Fibroblast of gingiva (primary cell): ENCODE measurements at places on chromosomes 6 and 20.

- DNase-seq: no peak
Observed at GRCh38 chr20:44396369-44397130, 41.1 kb downstream of the HNF4A start.

DNA sequence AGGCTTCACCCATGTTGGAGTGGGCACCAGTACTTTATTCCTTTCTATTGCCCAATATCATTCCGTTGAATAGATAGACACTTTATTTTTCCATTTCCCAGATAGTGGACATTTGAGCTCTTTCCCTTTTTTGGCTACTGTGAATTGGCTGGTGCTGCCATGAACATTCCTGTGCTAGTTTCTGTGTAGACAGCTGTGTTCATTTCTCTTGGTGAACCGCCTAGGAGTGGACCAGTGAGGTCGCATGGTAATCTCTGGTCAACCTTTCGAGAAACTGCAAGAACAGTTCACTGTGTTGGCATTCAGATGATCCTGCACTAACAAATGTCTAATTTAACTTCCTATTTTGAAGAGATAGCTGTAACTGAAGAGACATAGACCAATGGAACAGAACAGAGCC is 58.6 kb downstream of the RAMACL start:
- DNase-seq: no peak

- DNase-seq: no peak
Observed at GRCh38 chr6:34493344-34493743, 27.5 kb downstream of the PACSIN1 start.

DNA sequence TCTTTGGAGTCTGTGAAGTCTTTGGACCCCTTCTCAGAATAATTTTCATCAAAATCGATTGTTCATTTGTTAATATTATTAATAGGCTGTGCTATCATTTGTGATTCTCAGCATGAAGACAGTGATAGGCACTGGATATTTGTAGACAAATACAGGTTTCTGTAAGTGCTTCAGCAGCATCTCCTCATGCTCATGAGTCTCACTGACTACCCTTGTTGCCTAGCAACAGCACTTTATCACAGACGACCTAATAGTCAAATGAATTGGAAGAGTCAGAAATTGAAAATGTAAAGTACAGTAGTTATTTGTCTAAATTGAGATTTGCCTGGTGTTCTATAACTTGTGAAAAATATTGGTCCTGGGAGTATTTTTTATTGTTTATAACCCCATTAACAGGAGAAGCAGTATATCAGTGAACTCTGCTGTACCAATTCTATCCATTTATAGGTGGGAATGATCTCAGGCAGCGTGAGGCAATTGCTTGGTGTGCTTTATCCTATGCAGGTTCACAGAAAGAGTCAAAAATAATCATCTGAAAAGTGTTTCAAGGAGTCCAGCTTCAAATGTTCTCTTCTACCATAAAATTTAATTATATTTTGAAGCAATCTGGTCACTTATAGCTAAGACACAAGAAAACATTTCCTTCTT is 684.6 kb downstream of the RFPL4B start:
- DNase-seq: no peak

DNA sequence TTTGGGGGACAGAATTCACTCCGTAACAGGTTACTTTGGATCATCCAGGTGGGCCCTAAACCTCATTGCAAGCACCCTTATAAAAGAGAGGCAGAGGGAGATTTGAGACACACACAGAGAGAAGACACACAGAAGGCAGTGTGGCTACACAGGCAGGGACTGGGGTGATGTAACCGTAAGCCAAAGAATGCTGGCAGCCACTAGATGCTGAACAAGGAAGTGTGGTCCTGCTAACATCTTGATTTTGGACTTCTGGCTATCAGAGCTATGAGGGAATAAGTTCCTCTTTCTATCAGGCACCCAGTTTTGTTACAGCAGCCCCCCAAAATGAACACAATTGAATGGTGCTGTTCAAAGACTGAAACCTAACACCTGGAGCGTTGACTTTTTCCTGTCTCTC is 191.3 kb upstream of the MYLIP start:
- DNase-seq: no peak

DNA sequence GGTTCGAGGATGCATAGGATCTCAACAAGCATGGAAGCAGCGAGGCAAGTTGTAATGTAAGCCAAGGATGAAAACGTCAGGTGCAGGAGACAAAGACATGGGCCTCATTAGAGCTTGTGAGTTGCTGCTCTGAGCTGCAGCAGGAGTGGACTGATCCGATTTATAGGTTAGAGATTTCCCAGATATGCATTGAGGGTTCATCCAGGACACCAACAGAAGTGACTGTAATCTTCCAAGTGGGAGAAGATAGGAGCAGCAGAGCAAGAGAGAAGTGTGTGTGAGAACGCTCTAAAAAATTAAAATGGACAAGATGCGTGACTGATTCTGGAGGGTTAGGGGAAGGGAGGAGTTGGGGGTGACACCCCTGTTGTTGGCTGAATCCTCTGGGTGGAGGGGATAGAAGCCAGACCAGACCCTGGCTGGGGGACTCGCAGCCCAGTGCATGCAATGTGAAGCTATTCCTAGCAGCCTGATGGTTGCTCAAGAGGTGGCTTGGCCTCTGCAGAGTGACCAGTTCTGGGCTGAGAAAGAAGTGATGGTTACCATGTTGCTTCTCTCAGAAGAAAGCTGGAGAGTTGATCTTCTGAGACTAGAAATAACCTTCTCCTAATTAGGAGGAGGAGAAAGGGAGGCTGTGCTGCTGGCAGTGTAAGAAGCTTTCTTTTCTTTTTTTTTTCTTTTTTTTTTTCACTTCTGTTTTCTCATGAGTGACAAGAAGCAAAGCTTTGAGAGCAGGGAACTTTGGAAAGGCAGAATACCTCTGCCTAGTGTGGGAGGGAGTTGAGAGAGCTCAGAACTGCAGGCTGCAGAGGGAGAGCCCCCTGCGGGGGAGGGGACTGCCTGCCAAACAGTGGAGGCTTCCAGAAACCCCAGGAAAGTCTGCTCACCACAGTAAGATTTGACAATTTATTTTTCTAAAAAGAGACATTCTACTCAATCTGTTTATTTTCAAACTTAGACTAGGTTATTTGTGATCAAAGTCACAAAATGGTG is 116.9 kb downstream of the SLX4IP start:
- DNase-seq: no peak

- DNase-seq: peak; percentile 70
Observed at GRCh38 chr6:170516783-170517616, 36.1 kb downstream of the PSMB1 start.

DNA sequence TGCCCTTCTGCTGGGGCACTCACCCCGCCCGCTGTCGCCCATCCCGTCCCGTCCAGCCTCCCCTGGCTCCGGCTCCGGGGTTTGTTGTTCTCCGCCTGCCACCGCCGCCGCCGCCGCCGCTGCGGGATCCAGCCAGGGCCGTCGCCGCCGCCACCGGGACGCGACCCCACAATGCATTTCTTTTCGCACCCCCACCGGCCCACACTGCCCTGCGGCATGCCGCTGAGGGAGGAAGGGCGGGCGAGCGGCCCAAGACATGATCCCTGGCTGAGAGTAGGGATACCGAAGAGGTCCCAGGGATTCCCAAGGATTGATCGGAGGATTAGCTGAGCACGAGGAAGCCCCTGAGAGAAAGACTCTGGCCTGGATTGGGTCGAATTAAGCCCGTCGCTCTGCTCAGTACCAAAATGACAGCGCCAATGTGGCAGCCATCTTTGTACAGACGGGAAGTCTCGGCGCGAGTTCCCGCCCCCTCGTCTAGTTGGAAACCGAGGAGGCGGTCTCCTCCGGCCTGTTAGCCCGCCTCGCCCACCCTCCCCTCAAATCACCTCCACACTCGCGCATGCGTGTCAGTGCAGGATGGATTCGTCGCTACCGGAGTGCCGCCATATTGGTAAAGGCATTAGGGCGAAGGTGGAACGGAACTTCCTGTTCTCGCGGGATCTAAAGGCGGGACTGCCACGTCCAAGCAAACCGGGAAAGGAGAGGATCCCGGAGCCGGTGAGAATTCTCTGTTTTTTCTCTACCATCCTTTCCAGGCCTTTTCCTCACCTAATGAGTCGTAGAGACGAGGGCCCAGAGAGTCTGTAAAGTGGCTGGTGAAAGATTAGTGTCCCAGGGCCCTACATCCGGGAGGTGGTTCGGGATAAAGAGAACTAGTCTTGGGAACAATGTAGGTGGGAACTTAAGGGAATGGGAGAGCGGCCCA is at the start of the genes RXRB and SLC39A7:
RXRB (minus strand) TSS at position 447 of the 928 bp plus-strand sequence; CDS start at position 258, 189 bp downstream.
SLC39A7 (plus strand) TSS at position 649 of the 928 bp plus-strand sequence. CDS start 379 bp downstream, outside the sequence.
- peak; percentile 99 for DNase-seq

- DNase-seq: no peak
Observed at GRCh38 chr6:129730477-129731165, 20.6 kb upstream of the ARHGAP18 start.

- no peak for DNase-seq
Observed at GRCh38 chr20:57900226-57900905, 190.6 kb upstream of the PMEPA1 start.

DNA sequence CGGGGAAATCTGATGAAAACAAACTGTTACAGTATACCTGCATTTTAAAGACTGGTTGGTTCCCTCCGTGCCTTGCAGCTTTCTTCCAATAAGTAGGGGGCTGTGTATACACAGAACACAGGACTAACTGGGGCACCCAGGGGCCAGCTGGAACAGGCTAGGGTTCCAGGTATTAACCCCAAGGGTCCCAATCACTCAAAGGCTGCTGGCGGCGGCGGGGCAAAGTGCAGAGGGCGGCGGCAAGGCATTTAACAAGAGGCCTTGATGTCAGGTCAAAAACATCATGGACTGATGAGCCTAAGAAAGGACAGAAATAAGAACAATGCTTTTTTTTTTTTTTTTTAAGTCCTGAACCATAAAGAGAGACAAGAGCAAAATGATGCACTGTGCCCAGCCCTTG is 2.5 kb downstream of the PMEPA1 start:
- DNase-seq: no peak

GRCh38 chr20:11529047-11529446 is 388.6 kb upstream of the BTBD3 start:
- DNase-seq: no peak

DNA sequence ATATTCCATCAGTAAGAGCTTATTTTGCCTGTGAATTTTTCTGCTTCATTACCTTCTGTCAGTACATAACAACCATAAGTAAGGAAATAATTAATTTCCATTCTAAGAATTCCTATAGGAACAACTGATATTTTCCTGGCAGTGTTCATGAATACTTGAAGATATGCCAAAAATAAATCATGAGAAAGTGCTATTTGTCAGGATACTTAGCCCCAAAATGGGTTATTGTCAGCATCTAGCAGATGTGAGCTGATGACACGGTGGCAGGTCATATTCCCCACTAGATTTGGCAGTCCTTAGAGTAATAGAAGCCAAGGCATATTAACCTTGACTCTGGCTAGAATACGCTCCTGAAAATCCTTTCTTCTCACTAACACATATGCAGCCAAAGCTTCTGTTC is 43.2 kb upstream of the CRISP1 start:
- no peak for DNase-seq

DNA sequence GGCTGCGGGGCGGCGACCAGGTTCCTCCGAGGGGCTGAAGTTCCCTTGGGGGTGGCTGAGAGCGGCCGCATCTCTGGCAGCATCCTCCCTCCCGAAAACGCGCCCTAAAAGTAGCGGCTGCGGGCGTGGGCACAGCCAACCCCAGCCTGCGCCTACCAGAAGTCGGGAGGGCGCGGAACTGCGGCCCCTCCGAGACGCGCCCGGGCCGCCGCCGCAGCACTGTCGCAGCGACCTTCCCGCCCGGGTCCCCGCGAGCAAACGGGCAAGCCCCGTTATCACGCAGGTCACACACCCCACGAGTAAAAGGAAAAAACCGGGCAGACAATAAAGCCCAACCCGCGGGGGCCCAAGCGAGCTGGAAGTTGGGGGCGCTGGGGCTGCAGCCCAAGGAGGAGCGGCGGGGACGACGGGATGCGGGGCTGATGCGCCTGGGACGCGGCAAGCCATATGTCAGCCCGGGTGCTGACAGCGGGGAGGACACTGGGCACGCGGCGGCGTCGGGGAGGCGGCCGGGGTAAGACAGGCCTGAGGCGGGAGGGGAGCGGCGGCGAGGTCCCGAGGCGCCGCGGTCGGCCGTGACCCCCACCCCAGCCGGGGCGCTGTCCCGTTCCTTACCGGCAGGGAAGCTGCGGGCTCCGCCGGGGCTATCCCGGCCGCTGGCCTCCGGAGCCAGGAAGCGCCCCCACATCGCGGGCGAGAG is 659 bp downstream of the CEP85L start:
- DNase-seq: no peak

DNA sequence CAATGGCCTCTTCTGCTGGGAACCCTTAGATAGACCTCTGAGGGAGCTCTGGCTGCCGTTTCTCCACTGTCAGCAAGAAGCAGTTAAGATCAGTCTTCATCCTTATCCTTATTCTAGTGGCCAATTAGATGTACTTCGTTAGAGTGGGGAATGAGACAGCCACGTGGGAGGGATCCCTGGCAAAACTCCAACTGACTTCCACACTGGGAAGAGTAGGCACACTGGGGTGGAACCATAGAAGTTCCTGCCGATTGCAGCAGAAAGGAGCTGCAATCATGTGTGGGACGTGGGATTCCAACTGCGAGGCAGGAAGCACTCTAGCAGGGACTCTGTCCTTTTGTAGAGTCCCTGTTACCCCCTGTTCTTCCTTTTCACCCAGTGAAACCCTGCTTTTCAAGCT is 226.3 kb upstream of the RGS17 start:
- no peak for DNase-seq

DNA sequence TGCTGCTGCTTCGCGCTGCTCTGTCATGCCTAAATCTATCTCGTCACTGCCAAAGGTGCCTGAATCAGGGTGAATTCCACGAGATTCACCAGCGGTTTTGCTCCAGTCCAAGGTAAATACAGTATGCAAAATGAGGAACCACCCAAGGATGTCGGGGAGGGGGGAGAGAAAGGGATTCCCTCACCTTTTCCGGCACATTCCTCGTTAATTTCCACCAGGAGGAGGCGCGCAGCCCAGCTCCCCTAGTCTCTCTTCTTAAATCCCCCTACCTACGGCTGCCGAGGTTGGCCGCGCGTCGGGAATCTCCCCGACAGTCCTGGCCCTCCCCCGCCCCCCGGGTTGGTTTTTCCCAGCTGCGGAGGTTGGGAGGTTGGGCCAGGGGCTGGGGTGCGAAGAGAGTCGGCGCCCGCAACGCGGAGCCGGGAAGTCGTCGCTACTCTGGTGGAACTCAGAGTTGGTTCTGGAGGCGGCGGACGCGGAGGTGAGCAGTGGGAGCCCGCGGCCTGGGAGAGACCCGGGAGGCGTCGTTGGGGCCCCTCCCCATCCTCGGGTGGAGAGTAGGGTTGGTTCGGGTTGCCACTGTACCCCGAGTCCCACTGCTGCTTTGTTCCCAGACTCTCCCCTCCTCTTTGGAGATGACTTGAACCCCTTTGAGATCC is at the start of gene TPBG:
TPBG (plus strand) TSS at position 390 of the 659 bp plus-strand sequence. CDS start 1,145 bp downstream, outside the sequence.
- DNase-seq: peak; percentile 70

- no peak for DNase-seq
Observed at GRCh38 chr20:38726804-38727606, 2.7 kb downstream of the SLC32A1 start.

GRCh38 chr20:43728686-43729255 is 2.0 kb upstream of the GTSF1L start:
- no peak for DNase-seq

GRCh38 chr6:158649289-158650143 is at the start of gene SYTL3:
Gene SYTL3 (plus strand): TSS chr6:158650054. CDS start chr6:158663269, 13,215 bp downstream.
- peak; percentile 60 for DNase-seq

DNA sequence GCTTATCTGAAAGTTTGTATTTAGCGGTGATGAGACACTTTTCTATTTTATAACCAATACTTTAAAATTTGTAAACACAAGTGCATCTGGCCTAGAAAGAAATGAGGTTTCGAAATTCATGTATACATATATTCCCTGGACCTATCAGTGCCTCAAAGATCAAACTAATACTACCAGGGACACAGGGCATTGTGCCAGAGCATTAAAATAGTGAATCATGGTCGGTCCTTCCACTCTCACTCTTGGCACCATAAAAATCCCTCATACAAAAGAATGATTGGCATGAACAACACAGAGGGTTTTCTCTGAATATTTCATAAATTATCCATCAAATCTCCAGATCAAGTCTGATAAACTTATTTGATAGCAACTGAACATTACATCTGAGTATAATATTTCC is 62.0 kb downstream of the MMUT start:
- DNase-seq: no peak
